Ovary (tissue), 10 donors: ENCODE measurements at places on chromosomes 3 and 15. TPM values are rescaled to one million over a fixed set of nuclear protein-coding genes. Genes with fewer than 3 reads are reported as not detected.

DNA sequence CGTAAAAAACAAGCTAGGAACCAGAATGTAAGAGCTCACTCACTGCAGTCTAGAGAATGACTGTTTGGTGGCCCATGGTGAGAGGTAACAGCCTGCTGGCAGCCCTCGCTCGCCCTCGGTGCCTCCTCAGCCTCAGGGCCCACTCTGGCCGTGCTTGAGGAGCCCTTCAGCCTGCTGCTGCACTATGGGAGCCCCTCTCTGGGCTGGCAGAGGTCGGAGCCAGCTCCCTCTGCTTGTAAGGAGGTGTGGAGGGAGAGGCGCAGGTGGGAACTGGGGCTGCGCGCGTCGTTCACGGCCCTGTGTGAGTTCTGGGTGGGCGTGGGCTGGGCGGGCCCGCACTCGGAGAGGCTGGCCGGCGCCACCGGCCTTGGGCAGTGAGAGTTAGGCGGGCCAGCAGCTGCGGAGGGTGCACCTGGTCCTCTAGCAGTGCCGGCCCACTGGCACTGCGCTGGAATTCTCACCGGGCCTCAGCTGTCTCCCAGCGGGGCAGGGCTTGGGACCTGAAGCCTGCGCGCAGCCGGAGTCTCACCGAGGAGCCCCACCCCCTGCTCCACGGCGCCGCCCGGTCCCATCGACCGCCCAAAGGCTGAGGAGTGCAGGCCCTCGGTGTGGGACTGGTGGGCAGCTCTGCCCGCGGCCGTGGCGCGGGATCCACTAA lies 420.6 kb downstream of the RBMS3 start:
- no peak for DNase-seq

DNA sequence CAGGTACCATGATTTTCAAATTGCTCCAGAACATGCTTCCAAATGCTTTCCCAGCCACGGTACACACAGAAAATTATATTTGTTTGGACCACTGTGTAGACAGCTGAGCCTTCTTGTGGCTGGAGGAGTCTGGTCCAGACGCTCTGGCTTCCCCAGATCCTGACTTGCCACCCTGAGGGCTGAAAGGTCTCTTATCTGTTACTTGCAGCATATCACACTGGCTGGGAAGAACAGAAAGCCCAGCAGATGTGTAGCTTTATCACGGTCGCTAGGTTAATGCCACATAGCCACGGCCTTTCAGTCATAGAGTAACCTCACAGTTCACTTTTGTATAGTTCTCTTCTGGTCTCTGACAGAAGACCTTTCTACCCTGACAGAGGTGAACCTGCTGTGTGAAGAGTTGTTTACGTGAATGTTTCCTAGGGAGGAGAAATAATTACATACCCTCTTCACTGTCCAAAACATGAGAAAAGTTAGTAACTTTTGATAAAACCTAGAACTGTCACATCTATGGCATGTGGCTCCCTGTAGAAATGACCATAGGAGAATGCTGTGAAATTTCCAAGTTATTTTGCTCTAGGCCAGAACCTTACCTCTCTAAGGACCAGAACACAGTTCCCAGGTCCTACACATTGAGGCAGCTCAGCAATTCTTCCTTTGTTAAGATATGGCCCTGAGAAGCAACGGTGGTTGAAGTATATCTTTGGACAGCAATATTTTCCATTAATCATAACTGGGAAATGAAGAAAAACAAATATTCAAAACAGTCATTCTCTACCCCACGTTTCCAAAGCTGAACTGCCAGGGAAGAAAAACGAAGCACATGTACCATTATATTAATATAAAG lies 15.8 kb upstream of the STIMATE start:
- DNase-seq: no peak

DNA sequence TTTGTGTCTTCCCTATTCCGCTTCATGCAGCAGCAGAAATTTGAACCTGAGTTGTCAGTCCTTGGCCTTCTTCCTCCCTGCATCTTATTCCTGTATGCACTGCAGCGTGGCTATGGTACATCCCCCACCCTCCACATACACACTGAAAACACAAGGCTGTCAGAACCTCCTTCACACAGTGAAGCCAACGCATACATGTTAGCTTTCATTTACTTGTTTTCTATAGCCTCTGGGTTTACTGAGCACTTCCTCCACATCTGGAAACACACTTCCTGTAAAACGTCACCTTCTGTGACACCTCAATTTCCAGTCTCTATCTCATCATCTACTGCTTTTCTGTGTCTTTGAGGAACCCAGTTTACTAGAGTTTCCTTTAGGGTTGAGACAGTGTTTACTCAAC lies 47.0 kb downstream of the SUSD5 start:
- no peak for DNase-seq

GRCh38 chr3:61679026-61679425 lies 117.7 kb downstream of the PTPRG start:
- no peak for DNase-seq

DNA sequence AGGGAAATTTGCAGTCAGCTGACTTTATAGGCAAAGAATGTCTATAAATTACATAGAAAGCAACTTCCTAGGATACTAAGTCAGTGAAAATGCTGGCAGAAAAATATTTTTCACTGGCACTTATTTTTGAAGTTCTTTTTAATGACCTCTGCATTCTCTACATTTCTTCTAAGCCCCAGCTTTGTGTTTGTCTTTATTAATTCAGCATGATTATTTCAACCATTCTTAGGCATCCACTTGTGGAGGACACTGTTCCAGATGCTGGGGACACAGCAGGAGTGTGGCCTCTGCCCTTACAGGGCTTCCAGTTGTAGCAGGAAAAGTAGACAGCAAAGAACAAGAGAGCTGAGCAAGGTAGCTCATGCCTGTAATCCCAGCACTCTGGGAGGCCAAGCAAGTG lies 15.0 kb downstream of the LRRK1 start:
- no peak for DNase-seq

- DNase-seq: no peak
These were observed 26.5 kb upstream of the PLXND1 start for GRCh38 chr3:129632977-129633376.

- peak; percentile 39 for DNase-seq
These were observed 89.5 kb downstream of the VGLL4 start for GRCh38 chr3:11554236-11554610.

DNA sequence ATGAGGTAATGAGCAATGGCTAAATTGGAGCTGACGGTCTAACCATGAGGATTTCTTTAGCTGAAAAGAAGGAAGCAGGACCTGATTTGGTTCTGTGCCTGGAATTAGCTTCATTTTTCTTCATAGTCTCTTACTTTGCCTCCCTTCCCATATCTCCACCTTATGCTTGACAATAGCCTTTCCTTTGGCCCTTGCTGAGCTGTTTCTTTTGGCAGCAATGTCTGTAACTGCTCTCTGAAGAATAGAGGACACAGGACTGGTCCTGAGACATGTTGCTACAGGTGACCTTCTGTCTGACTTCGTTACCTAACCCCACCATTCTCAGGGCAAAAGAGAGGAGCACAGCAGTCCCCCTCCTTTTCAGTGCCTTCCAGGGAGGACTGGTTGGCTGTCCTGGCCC lies 122.4 kb downstream of the SSR3 start:
- no peak for DNase-seq

GRCh38 chr15:78651930-78652615 lies 11.1 kb upstream of the CHRNB4 start:
- DNase-seq: no peak

DNA sequence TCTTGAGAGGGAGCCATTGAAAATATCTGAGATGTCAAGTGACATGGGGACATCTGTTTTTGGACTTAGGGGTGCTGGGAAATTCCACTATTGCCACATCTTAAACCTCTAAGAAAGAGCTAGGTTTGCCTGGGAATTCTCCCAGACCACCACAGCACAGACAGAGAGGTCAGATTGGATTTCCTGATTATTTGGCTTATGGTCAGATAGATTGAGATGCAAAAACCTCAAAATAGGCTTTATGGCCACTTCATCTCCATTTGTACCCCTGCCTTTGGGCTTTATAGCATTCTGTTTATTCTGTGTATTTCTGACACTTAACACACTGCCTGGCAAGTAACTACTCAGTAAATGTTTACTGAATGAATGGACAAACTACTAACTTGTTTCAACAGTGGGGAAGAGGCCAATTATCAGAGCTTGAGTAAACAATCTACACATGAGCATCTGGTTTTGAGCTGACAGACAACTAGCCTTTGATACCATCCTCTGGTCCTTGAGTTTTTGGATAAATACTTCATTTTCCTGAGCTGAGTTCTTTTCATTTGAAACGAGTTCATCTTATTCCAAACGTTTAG lies 81.8 kb downstream of the TP63 start:
- no peak for DNase-seq

The PARL gene
- 65.0 TPM for total RNA-seq

DNA sequence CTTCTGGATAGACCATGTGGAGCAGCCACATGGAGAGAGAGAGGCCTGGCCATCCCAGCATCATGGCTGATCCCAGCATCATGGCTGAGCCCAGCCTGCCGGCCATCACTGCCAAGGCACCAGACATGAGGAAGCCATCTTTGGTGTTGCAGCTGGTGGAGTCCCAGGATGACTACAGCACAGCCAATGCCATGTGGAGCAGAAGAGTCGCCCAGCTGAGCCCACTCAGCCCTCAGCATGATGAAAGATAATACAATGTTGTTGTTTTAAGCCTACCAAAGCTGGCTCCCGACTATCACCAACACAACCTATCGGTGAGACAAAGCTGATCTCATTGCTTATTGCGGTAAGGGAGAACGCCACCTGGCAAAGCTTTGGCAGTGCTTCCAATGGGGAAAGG lies 18.4 kb downstream of the HES1 start:
- DNase-seq: no peak

- no peak for DNase-seq
These were observed 131.1 kb downstream of the NR1I2 start for GRCh38 chr3:119913021-119913420.

GRCh38 chr3:180646187-180646790 lies 33.0 kb downstream of the CCDC39 start:
- DNase-seq: no peak

- DNase-seq: no peak
These were observed 1444.5 kb upstream of the CADM2 start for GRCh38 chr3:83514130-83514914.

The LTF gene
- total RNA-seq: 1.1 TPM

The LACTB gene
- 10.7 TPM for total RNA-seq

The CCDC33 gene
- 0.74 TPM for total RNA-seq

DNA sequence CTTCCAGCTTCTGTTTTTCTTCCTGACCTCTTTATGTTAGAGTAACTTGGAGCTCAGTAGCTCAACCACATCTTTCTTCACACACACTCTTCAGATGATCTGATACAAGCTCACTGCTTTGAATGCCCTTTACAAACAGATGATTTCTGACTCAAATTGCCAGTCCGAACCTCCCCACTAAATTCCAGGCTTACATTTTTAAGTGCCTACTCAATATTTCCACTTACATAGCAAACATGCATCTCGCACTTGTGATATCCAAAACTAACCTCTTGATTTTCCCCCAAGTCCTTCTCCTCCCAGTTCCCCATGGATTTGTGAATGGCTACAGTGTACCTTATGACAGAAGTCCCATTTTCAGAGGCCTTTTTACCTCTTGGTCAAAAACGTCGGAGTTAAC lies 139.1 kb downstream of the GBE1 start:
- no peak for DNase-seq

The TMC3 gene
- total RNA-seq: 0.05 TPM

- no peak for DNase-seq
These were observed 302.6 kb upstream of the TBL1XR1 start for GRCh38 chr3:177499779-177500423.

The FEZF2 gene
- not detected for total RNA-seq

The CCDC71 gene
- 24.8 TPM for total RNA-seq

The FOXB1 gene
- not detected for total RNA-seq

DNA sequence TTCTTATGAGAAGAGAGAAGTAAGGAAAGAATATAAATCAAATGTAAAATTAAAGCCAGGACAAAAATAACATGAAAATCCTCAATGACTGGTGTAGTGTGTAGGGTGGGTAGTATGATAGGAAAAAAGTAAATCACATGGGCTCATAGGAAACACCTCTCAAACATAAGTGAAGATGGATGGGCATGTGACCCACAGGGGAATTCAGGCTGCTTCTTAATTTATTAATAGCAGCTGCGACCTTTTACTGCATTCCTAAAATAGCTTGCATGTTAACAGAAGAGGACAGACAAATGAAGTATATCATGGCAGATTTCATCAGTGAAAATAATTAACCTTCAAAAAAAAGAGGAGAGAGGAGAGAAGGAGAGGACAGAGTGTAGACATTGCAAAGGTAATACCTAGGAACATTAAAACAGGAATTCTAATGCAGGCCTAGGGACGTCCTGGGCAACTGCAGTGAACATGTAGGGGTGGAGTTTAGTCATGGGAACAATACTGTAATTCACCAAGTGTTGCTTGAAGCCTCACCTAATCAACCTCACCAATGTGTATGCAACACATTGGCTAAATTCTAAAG lies 132.9 kb downstream of the KCNMB2 start:
- DNase-seq: no peak

DNA sequence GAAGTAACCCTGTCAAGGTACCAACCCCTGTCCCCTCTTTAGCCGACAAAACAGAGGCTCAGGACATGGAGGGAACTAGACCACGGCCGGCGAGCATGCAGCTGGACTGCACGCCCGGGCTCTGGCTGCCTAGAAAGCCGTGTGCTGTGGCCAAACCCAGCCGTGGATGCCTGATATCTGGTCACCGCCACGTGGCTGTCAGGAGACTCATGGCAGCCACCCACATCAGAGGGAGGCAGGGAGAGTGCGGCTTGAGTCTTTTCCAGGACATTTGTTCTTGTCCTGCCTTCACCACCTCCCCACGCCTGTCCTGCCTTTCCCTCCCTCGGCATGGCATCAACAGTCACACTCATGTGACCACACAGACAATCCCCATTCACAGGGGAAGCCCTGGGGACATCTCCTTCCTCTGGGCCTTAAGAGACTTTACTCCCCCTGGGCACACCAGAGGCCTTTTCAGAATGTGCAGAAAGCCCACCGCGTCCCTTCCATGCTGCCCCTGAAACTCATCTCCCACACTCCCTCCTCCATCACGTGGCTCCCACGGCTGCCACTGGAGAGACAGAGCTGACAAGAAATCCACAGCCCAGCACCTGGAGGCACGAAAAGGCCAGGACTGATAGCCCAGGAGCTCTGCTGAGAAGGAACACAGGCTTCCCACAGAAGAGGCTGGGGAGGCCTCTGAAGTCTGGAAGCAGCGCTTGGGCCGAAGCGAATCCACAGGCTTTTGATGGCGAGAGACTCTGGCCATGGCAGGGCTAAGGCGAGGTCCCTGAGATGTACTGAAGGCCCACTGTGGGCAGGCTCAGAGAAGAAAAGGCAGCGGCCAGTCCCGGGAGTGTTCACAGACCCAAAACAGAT lies 71.2 kb upstream of the IQSEC1 start:
- no peak for DNase-seq

DNA sequence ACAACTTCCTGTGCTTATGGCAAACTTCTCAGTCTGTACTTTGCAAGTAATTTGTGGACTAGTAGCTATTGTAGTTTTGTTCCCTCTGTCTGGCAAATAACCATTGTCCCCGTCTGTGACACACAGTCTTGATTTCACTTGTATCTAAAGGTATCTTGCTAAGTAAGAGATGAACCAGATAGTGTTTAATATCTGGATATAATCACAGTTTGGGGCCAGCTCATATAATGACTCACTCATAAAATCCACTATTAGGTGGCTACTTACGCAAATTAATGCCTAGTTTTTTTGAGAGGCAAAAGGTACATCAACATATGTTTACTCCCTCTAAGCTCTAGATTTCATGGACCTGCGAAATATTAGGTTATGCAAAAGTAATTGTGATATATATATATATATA lies 30.4 kb downstream of the VGLL3 start:
- DNase-seq: no peak
